ENCODE measurements at places on chromosomes 4 and X.
A peak's percentile ranks its signal among the peaks of the same experiment; 100 is the strongest.

DNA sequence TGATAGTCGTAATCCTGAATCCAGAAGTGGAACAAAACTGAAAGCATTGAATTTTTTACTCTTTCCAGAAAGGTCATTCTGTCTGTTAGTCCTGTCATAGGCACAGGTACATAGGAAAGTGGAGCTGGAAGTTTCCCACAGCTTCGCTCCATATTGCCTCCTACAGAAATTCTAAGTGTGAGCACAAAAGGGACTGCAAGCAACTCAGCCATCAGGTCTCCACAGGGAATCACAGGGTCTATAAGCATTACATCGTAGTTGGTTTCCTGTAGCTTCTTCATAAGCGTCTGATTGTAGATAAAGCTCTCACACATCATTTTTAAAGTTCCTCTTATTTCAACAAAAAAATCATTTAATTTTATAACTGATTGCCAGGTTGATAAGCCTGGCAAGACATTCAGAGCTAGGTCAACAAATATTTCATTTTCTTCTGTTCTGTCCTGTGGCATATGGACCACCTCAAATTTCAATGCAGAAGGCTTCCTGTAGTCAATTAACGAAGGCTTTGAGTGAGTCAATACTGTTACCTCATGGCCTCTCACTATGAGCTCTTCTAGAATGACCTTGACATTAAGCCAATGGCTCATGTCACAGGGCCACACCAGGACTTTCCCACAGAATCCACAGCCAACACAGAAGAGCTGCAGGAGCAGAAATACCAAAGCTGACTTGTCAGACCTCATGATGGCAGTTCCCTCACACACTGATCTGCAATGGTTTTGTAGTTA, at the start of gene UGT2A3:
Gene UGT2A3 (minus strand): TSS at position 727 of the 728 bp plus-strand sequence. CDS start 44 bp downstream, at position 683.
- DNase-seq = no peak

GRCh38 chr4:83910693-83911092, 374.8 kb downstream of the GPAT3 start:
- DNase-seq = no peak

GRCh38 chr4:39689970-39690369, 8.0 kb upstream of the UBE2K start:
- no peak for DNase-seq

- DNase-seq = no peak
These were observed 373.1 kb downstream of the NAF1 start for GRCh38 chr4:162793571-162793970.

GRCh38 chrX:65831268-65831667, 163.8 kb downstream of the MSN start:
- DNase-seq = no peak

DNA sequence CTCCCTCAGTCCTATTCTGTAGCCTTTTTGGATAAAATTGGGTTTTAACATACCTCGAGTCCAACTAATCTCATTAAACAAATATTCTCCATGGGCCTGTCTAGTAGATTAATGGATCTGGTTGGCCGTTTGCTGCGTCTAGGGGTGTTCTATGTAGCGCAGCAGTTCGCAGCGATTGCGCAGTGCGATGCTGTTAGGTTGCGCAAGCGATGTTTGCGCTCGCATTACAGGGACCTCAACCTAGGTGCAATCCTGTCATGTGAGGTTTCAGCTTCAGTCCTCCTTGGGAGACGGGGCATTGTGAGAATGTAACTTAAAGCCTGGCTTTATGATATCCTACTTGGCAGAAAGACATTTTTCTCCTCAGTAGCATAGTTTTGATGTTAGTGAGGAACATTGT, 14.0 kb downstream of the OGT start:
- DNase-seq = no peak

DNA sequence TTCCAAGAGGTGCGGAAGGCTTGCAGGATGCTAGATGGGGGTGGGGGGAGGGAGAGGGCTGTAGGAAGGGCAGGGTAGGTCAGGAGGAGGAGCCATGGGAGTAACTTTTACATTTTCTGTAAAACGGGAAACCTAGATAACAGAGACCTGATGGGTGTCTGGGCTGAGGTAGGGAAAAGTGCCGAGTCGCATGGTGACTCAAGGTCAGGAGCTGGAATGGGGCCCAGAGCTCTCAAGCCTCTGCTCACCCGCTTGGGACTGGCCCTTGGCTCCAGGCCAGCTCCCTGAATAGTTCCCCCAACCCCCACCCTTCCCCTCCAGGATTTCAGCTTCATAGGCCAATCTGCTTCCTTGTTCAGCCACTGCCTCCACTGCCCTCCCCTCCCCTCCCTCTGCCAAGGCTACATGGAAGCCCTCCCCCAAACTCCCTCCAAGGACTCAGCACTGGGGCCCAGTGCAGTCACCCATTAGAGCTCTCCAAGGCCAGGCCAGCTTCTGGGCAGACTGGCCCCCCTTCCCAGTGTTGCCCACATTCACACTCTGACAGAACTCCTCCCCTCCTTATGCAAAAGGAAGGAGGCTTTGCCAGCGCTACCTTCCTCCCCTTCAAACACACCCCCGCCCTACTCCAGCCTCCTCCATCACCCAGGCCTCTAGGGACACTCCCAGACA, 43.6 kb downstream of the TSC22D3 start:
- DNase-seq = no peak

DNA sequence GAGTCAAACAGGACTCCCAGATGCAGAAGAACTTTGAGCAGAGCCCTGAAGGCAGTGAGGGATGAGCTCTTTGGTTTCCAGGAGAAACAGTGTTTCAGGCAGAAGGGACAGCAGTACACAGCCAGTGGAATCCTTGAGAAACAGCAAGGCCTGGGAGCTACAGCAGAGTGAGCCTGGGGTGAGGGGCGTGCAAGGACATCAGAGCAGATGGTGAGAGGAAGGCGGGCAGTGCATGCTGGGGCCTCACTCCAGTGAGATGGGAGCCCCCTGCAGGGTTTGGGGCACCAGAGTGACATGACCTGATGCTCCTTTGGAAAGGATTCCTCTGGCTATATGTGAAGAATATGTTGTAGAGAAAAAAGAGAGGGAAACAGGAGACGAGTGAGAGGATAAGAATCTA, 98.1 kb upstream of the EGFL6 start:
- no peak for DNase-seq

GRCh38 chrX:154444755-154445246, 860 bp downstream of the FAM50A start:
- no peak for DNase-seq

DNA sequence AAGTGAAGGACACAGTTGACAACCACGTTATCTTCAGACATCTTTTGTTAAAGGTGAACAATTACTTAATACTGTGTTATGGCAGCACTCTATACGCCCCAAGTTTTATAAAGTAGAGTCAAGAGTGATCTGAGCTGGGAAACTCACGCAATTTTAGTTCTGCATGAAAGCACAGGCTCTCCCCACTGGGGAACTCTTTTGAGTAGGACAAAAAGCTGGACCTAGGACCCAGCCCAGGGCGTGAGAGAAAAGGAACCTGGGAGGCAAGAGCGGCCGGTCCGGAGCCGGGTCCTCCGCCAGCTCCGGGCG, 152.6 kb upstream of the SLC4A4 start:
- DNase-seq = no peak

- no peak for DNase-seq
These were observed 48.4 kb upstream of the TMPRSS11A start for GRCh38 chr4:68011684-68012083.

DNA sequence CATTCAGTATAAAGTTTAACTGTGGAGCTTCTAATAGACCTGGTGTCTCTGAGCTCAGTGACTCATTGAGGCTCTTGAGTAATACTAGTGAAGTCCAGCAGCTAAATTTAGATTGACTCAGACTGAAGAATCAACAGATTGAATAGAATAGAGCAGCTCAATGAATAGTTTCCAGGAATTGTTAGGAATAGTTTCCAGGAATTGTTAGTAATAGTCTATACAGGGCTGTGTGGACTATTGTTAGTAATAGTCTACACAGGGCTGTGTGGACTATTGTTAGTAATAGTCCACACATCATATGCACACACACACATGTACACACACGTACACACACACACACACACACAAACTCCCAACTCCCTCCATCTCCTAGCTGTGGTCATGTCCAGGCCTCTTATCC, 3.0 kb downstream of the GIMD1 start:
- peak; percentile 1 for DNase-seq

DNA sequence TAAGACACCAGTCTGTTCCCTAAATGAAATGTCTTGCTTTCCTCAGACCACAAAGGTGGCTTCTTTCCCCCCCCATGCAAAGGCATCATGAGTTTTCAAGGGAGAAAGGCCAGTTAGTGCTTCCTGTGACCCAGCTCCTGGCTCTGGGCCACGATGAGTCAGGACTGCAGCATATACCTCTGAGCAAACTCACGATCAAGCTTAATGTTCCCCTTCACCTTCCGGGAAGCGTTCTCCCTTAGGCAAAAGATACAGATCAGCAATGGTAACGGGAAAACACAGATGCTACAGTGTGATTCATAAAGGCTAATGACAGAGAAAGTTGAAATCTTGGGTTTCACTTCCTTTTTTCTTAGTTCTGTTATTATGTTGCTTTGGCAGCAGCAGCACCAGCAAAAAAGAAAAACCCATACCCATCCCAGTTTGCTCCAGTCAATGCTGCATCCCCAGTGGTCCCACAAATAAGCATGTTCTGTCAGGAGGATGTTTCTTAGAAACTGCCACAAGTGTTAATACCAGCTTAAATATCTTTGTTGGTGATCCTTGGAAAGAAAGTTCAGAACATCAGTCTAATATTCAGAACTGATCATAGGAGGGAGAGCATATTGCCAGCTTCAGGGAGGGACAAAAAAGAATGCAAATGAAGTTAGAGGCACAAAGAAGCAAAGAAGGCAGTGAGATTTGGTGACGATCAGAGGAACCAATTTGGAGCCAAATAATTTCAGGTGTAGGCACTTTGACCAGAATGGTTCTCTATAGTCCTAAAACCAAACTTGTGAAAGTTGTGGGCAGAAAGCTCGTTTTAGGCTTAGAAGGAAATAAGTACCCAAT, 41.2 kb downstream of the LONRF3 start:
- DNase-seq = no peak

GRCh38 chr4:83356899-83357661, 22.4 kb upstream of the HPSE start:
- no peak for DNase-seq

GRCh38 chr4:107902715-107903114, 28.6 kb upstream of the CYP2U1 start:
- no peak for DNase-seq

- no peak for DNase-seq
These were observed 109.4 kb downstream of the KLHL4 start for GRCh38 chrX:87626996-87627395.

GRCh38 chr4:124318292-124318691, 394.2 kb downstream of the ANKRD50 start:
- no peak for DNase-seq

DNA sequence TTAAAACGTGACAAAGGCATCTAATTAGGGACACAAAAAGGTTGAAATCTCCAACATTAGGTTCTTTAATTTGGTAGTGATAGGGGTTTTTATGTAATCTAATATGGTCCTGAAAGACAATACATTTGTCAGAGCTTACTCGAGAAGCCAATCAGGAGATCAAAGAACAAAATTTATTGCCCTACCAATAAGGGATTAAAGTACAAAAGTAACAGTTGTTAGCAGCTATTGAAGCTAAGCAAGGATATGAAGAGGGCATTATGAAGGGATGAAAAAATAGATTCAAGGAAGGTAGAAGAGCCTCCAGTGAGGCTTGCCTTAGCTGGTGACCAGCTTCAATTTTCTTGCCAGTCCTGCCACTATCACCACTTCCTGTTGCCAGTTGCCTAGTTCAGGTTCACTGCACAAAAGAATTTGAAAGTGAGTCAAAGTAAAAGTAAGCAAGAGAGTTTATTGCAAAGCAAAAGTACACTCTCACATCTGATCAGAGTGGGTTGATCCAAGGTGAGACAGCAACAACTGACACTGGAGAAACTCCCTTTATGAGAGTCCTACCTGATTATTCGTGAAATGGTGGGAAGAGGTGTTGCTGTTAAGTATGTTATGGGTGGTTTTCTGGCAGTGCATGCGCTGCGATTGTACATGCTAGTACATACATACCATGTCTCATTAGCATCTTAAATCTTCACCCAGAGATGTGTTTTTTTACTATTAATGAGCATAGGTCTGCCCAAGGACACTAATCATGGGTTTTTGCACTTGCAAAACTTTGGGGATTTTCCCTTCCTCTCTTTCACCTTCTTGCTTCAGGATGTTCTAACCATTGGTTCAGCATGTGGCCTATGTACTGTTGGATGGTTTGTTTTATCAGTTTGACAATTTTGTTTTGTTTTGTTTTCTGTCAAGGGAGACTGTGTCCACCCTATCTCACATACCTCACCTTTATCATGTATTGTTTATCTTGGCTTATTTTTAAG, 263.2 kb upstream of the ITM2A start:
- no peak for DNase-seq

- DNase-seq = no peak
These were observed 11.3 kb downstream of the PNCK start for GRCh38 chrX:153662266-153662665.

- DNase-seq = no peak
These were observed 159.9 kb downstream of the SCFD2 start for GRCh38 chr4:53205970-53206369.

- no peak for DNase-seq
These were observed 15.6 kb upstream of the MBNL3 start for GRCh38 chrX:132504417-132504816.

GRCh38 chrX:87900320-87900908, 382.8 kb downstream of the KLHL4 start:
- no peak for DNase-seq

- DNase-seq = no peak
These were observed 652.1 kb downstream of the ANKRD50 start for GRCh38 chr4:124060261-124060918.
